ENCODE measurements at places on chromosomes 5 and 9. TPM values are rescaled to one million over a fixed set of nuclear protein-coding genes. Genes with fewer than 3 reads are reported as not detected.

Gene GRIA1
- 21.9 TPM for total RNA-seq

Gene MYMK
- not detected for total RNA-seq

- DNase-seq = no peak
- no peak overlapping the region for H3K4me3 ChIP-seq
- peaks cover 94% of the 10 kb centered on the region for H3K27me3 ChIP-seq
- H3K27ac ChIP-seq = no peak overlapping the region
- no peaks in the 10 kb centered on the region for H3K36me3 ChIP-seq
Observed at GRCh38 chr9:1053986-1054425, 3.8 kb downstream of the DMRT2 start.

- no peak for DNase-seq
- no peaks in the 10 kb centered on the region for H3K36me3 ChIP-seq
- H3K27me3 ChIP-seq = no peaks in the 10 kb centered on the region
Observed at GRCh38 chr9:101480386-101480785, 44.8 kb upstream of the ALDOB start.

DNA sequence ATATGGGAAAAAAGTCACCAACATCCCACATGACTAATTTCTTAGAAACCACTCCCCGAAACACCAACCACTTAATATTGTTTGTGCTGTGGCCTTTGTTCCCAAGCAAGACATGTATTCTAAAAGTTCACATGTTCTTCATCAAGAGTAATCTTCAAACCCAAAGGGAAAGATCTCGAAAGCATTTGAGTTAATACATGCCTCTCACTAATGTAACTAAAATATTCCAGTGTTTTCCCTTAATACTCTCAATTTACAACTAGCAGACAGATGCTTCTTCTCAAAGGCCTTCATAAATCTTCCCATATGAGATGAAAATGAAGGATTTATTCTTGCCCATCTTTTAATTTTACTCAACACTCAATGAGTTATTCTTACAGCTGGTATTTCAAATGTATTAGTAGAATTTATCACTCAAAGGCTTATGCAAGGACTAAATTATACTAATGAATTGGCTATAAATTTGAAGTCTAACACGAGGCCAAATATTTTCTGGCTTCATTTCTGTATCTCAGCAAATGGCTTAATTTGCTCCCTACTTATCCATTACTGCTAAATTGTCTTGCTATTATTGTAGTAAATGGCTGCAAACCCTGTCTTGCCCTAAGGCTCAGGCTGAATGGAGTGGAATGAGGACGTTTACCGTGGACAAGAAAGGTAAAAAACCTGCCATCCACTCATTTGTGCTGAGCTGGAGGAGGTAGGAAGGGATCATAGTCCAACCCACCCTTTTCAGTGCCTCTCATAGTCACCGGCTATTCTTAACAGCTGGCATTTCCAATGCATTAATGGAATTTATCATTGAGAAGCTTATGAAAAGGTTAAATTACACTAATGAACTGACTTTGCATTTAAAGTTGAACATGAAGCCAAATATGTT lies 474.4 kb downstream of the RASEF start:
- no peaks in the 10 kb centered on the region for H3K36me3 ChIP-seq
- DNase-seq = no peak
- no peaks in the 10 kb centered on the region for H3K4me1 ChIP-seq
- H3K27ac ChIP-seq = no peak overlapping the region
- H3K4me3 ChIP-seq = no peak overlapping the region

GRCh38 chr9:68711281-68711680 lies 6.2 kb downstream of the PIP5K1B start:
- no peaks in the 10 kb centered on the region for H3K36me3 ChIP-seq
- H3K4me3 ChIP-seq = no peak overlapping the region
- no peak overlapping the region for H3K27ac ChIP-seq
- peaks cover 6% of the 10 kb centered on the region for H3K4me1 ChIP-seq
- no peaks in the 10 kb centered on the region for H3K27me3 ChIP-seq

DNA sequence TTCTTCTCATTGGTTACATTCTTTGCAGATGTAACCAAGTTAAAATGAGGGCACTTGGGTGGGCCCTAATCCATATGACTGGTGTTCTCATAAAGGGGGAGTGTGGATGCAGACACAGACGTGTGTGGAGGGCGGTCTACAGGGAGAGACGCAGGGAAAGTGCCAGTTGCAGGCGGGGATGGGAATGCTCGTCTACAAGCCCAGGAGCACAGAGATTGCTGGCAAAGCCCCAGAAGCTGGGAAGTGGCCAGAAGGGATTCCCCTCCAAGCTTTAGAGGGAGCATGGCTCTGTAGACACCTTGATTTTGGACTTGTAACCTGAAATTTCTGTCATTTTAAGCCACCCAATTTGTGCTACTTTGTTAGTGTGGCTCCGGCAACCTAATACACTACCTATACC lies 96.8 kb upstream of the CTSL start:
- no peak for DNase-seq
- no peaks in the 10 kb centered on the region for H3K27me3 ChIP-seq
- H3K4me3 ChIP-seq = no peak overlapping the region
- H3K27ac ChIP-seq = no peak overlapping the region
- H3K4me1 ChIP-seq = peaks cover 16% of the 10 kb centered on the region

Data from upper lobe of right lung (tissue), 1 donor.